ENCODE measurements at places on chromosomes 4 and X.
A peak's percentile ranks its signal among the peaks of the same experiment; 100 is the strongest.

- no peak for DNase-seq
Observed at GRCh38 chrX:41548411-41548810, 101.3 kb downstream of the NYX start.

DNA sequence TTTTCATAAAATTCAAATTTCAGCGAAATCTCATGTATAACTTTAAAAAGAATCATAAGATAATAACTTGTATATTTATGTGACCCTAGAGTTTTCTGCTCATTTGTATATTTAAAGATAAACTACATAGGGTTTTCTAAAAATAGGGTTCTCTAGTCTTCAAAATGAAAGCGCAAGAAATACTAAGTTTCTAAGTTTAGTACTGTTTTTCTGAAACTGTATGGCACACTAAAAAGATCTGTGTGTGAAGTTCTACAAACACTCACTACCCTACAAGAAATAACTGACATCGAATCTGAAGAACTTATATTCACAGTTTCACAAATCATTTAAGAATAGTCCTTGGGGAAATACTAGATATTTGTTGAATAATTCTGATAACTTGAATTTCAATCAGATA, 38.7 kb upstream of the NDST4 start:
- DNase-seq: no peak

- DNase-seq: no peak
Observed at GRCh38 chr4:55574252-55574651, 17.8 kb downstream of the PDCL2 start.

DNA sequence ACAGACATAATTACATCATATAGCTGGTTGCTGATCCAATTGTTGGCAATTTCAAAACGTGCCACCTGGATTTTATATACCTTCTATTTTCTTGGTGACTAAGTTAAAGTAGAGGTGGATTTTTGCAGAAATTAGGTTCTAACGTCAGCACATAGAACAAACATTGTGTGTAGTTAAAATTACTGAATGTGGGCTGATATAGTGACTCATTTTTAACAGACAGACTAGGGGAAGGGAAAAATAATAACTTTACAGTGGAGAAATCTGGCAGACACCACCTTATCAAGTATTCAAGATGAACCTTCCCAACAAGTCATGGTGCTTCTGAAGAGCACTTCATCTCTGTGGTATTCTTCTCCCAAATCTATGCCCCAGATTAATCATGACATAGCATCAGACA, 134.5 kb downstream of the UCHL1 start:
- peak; percentile 65 for DNase-seq

DNA sequence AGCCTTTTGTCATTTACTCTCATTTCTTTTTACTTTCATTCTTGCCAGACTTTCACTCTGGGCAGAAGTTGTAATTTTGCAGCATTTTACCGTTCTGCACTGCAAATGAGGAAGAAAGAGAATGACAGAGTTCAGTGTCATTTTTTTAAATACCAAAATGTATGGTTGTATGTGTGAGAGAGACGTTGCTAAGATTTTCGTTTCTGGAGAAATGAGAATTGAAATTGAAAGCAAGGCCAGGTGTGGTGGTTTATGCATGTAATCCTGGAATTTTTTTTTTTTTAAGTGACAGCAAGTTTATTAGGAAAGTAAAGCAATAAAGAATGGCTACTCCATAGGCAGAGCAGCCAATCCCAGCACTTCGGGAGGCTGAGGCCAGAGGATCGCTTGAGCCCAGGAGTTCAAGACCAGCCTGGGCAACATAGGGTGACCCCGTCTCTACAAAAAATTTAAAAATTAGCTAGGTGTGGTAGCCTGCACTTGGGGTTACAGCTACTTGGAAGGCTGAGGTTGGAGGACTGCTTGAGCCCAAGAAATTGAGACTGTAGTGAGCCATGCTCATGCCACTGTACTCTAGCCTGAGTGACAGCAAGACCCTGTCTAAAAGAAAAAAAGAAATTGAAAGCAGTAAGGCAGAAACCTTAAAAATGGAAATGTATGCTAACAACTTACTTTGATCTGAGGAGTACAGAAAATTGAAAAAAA, 12.9 kb downstream of the DCK start:
- no peak for DNase-seq

Data from EH (cell line).